ENCODE measurements at places on chromosomes 5 and 9.

DNA sequence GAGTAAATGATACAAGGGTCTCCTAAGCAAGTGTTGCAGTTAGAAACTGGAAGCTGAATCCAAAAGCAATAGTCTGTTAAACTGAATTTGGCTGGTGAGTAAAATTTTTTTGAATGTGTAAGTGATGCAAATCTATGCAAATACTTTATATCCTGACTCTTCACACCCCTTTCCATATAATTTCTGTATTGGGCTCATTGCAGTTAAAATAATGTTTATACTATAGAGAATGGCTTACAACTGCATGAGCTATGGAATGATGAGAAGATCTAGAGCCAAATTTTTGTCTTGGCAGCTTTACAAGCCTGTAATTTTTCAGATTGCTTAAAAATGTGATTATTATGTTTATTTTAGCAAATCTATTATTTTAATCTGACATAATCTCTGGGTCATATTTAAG lies 57.0 kb upstream of the GABRA1 start:
- no peak for DNase-seq

DNA sequence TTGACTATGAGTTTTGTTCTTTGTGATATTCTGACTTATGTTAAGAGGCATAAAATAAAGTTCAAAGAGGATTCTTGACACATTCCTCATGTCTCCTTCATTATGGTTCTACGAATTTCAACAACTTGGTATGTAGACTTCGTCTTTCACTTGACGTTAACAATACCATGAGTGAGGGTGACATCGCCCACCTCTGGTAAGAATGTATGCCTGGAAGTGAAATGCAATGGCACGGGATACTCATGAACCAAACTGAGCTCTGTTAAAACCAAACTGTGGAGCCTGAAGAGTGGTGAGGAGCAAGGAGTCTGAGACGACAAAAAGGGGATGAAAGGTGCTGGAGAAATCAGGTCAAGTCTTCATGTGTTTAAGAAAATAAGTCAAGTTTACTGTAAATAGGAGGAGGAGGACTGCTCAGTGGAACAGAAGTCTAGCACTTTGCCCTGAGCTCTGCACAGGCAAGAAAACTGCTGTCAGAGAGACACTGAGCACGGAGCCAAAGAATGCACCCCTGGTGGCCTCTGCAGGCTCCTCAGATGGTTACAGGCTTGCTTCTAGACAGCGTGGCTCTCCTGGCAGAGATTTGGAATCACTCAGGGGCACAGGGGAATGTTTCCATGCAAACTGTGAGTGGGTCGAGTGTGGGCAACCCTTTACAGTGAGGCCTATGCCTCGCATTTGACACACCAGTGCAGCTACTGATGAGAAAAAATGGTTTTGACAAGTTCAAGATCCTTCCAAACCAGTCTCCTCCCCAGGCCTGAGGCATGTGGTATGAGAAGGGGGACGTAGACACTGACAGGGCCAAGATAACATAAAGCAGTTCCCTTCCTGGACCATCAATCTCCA lies 470.1 kb downstream of the IRX1 start:
- DNase-seq, result no peak

DNA sequence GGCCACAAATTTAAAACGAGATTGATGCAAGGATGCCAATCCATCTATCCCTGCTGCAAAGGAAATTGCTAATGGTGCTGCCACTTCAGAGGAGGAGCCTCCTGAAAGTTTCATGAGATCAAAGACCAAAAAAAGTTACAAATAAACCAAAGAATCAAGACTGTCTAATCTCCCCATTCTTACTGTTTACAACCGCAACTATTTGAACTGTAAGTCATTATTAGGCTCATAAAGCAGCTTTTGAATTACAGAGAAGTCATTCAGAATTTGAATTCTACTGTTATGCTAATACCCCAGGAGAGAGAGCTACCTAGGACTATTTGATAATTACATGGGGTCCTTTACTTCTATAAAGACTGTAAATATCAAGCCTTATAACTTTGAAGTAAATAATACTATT lies 1613.6 kb upstream of the WWC1 start:
- no peak for DNase-seq

DNA sequence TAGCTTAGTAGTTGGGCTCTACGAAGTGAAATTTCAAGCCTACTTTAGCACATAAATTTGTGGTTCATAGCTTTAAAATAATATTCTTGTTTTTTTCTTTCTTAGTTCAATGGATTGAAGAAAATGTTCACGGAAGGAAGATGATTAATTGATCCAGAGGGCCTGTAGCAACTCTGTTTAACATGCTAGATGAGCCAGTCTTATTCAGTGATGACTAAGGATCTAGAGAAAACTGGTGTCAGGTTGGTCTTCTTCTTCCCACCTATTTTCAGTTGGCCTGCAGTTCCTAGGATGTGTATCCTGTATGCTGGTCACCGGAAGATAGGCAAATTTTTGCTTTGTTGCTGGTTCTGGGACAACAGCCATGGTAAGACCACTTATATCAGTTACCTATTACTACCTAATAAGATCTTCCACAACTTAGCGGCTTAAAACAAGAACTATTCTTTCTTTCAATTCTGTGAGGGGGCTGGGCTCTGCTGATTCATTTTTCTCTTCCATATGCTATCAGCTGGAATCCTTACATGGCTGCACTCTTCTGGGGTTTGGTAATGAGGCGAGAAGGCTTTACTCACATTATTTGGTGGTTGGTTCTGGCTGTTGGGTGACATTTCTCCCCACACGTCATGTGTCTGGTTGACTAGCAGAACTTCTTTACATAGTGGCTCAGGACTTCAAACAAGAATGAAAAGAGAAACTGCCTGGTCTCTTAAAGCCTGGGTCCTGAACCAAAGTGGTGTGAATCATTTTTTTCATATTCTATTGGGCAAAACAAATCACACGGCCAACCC lies 182.7 kb upstream of the ACTBL2 start:
- no peak for DNase-seq

GRCh38 chr5:73442231-73442811 lies 6.3 kb downstream of the FOXD1 start:
- no peak for DNase-seq

GRCh38 chr5:157748760-157749461 lies 5.4 kb downstream of the LSM11 start:
- DNase-seq, result no peak

DNA sequence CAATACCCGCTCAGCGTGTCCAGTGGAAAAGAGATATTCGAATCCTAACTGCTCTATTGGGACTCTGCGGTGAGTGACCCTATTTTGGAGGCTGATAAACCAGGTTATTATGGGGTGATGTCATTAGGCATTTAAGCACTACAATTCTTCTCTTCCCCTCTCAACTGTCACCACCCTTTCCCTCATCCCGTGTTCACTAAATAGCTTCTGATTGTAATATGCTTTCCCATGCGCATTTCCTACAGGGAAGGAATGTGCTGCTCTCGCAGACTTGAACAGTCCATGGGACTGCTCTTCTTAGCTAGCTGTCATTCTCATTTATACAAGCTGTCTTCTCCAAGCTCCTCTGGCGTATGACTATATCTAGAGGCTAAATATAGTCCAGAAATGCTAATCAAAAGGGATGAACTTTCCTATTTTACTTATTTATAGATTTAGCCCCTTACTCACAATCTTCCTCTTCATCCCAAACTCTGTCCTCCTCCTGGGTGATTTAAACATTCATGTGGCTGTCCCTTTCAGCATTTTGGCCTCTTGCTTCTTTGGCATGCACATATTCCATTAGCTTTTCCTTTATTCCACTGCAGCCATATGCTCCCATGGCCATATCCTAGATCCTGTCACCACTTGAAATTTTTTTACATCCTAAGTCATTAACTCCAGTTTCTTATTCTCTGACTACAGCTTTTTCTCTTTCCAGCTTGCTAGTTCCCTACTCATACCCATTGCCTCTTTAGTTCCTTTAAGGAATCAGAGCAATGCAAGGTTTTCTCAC lies 39.6 kb upstream of the CSNK1G3 start:
- no peak for DNase-seq

GRCh38 chr5:38265546-38266179 lies 7.3 kb downstream of the EGFLAM start:
- DNase-seq, result peak; percentile 37

GRCh38 chr5:132211787-132212186 lies 15.9 kb downstream of the P4HA2 start:
- no peak for DNase-seq

DNA sequence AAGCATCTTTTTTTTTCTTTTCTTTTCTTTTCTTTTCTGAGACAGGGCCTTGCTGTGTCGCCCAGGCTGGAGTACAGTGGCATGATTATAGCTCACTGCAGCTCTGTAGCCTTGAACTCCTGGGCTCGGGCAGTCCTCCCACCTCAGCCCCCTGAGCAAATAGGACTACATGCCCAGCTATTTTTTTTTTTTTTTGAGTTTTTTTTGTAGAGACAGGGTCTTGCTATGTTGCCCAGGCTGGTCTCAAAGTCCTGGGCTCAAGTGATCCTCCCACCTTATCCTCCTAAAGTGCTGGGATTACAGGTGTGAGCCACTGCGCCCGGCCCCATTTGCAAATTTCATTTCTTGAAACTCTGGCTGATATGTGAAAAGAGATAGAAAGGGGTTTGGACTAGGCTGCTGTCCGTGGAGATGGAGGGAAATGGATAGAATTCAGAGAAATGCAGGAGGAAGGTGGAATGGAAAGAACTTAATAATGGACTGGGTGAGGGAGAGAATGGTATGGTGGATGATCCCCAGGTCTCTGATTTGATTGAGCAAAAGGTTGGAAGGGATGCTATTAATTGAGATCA lies 32.9 kb downstream of the TNFAIP8 start:
- DNase-seq, result no peak

DNA sequence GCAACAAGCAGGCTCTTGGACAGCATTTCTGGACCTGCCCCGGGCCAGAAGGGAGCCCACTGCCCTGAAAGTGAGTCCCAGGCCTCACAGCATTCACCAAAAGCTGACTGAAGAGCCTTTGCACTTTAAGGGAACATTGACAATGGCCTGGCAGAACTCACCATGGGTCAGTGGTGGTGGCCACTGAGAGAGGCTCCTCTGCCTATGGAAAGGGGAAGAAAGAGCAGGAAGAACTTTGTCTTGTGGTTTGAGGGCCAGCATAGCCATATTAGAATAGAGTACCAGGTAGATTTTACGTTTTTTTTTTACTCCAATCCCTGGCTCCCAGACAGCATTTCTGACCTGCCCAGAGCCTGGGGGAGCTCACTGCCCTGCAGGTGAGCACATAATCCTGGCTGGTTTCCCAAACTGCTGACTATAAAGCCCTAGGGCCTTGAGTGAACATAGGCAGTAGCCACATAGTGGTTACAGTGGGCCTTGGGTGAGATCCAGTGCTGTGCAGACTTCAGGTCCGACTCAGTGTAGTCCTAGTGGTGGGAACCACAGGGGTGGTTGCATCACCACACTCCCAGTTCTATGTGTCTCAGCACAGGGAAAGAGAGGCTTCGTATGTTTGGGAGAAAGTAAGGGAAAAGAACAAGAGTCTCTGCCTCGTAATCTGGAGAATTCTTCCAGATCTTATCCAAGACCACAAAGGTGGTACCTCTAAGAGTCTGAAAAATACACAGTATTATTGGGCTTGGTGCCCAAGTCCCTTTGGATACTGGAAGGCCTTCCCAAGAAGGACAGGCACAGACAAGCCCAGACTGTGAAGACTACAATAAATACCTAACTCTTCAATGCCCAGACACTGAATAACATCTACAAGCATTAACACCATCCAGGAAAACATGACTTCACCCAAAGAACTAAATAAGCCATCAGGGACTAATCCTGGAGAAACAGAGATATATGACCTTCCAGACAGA lies 89.5 kb downstream of the TSSK1B start:
- DNase-seq, result no peak

DNA sequence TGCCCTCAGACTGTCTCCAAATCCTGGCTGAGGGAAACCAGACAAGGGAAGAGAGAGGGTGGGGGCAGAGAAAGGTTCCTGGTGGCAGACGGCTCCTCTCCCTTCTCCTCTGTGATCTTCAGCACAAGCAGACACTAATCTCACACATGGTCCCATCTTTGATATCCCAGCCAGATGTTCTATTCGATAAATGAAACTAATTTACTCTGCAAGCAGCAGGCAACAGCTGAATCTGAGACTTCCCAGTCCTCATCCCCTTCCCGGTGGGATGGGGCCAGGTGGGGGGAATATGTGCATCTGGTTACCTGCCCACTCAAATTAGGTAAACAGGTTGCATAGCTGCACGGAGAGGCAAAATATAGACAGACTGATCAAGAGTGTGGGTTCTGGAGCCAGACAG lies 208.9 kb upstream of the PANK3 start:
- no peak for DNase-seq

GRCh38 chr5:143177263-143177983 lies 226.1 kb downstream of the NR3C1 start:
- DNase-seq, result no peak

DNA sequence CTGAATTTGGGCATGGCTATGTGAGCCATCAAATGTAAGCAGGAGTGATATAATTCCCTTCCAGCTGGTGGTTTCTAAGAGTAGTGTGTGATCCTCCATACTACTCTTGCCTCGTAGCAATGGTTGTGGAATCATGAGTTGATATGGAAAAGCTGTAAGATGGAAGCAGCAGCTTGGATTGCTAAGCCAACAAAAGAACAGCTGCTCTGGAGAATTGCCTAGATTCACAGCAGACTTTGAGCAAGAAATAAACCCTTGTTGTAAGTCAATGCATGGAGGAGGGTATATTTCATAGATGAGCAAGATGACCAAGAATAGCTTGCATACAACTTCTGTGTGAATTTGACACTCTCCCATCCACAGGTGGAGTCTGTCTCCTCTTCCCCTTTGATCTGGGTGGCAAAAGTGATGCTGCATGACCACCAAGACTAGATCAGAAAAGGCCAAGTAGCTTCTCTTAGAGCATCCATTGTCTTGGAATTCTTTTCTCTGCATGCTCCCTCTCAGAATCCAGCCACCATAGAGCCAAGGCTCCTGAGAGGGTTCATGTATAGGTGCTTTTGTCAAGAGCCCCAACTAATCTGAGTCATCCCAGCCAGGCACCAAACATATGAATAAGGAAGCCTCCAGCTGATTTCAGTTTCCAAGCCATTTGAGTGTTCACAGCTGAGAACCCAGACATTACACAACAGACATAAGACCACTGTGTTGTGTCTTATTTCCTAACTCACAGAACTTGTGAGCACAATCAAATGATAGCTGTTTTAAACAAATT lies 79.0 kb downstream of the PRLR start:
- no peak for DNase-seq

GRCh38 chr5:72355706-72356299 lies 35.6 kb downstream of the PTCD2 start:
- no peak for DNase-seq

DNA sequence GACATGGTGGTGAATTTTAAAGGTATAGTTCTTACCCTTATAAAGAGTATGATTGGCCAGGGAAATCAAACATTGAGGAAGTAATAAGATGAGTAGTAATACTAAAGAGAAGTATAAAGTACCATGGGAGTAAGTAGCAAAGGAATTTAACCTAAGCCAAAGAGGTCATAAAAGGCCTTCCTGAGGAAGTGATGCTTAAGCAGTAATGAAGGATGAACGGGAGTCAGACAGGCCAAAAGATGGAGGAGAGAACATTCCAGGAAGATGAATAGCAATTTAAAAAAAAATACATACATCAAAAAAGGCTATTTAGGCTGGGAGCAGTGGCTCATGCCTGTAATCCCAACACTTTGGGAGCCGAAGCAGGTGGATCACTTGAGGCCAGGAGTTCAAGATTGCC lies 29.0 kb downstream of the KLHL3 start:
- DNase-seq, result no peak

- DNase-seq, result no peak
Measured at GRCh38 chr5:73116506-73116905, 3.9 kb upstream of the TMEM171 start.

All from stimulated activated CD4-positive, alpha-beta T cell treated with anti-CD3 and anti-CD28 coated beads, Interleukin-12 subunit alpha, Interleukin-12 subunit beta, amount 100 ng/mL, for 4 hours (primary cell).